ENCODE measurements at places on chromosomes 2 and 18.

- no peak for DNase-seq
Measured at GRCh38 chr2:134008837-134009236, 245.0 kb upstream of the MGAT5 start.

- DNase-seq: no peak
Measured at GRCh38 chr2:71689393-71689792, 236.0 kb downstream of the DYSF start.

DNA sequence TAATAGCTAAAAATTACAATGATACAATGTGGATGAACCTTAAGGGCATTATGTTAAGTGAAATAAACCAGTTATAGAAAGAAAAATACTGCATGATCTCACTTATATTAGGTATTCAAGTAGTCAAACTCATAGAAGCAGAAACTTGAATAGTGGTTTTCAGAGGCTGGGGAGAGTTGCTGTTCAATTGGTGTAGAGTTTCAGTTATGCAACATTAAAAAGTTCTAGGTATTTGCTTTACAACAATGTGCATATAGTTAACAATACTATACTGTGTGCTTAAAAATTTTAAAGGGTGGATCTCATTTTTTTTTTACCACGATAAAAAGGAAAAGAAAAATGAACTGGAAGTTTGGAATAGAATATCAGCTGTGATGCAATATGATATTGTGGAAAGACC lies 479.1 kb downstream of the SPAG16 start:
- DNase-seq: no peak

- no peak for DNase-seq
Measured at GRCh38 chr2:189076120-189076519, 101.9 kb downstream of the COL3A1 start.

DNA sequence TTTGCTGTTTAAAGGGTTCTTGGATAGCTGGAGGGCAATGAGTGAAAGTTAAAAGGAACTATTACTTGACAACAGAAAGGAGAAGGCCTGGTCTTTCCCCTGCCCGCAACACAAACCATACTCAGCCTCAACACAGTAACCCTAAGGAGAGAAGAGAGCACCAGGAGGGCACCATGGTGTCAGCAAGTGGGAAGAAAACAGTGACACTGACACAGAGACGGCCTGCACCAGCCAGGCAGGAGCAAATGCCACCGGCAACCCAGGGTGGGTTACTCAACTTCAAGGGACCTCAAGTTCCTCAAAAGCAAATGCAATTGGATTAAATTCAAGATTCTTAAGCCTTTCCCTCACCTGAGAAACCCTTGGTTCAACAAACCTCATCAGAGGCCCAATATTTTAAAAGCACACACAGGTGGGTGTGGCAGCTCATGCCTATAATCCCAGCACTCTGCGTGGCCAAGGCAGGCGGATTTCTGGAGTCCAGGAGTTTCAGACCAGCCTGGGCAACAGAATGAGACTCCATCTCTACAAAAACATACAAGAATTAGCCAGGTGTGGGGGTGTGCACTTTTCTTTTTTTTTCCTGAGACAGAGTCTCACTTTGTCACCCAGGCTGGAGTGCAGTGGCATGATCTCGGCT lies 52.3 kb downstream of the TFCP2L1 start:
- no peak for DNase-seq

- DNase-seq: no peak
Measured at GRCh38 chr18:9782073-9782857, 74.2 kb downstream of the RAB31 start.

DNA sequence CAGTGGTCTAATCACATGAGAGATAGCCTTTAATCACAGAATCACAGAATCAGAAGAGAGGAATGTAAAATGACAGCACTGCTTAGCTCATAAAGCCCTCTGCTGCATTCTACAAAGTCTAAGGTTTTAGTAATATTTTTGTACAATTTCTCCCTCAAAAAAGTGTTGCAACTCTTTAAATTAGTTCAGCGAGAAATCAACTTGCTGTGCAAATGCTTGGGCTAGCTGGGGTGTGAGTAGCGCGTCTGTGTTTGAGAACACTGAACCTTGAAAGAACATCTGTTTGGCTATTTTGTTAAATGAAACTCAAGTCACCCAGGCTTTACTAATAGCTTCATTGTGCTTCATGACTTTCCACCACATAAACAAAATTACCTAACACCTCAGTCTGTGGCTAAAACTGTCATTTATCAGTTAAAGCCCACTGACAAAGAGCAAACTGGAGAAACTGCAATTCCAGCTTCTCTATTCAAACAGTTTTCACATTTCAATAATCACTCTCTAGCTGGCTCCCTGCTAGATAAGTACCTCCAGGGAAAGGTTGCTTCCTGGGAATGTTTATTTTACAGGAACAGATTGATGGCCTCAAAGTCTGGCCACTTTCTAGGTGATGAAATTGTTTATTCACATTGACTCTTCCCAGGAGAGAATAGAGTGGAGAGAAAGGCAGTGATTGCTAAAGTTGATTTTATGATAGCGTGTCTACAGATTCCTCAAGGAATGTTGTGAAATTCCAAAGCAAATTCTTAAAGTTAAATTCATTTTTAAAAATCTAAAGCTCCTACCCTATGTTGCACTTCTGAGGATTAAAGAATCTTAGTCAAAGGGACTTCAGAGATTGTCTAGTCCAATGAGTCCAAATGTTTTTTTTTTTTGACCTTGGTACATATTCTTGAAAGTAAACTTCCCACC lies 36.0 kb upstream of the STAT1 start:
- DNase-seq: no peak

GRCh38 chr2:234761910-234762309 lies 189.9 kb upstream of the SH3BP4 start:
- no peak for DNase-seq

GRCh38 chr2:176083796-176084261 lies at the start of gene EVX2:
EVX2 (minus strand) TSS chr2:176083962; CDS start chr2:176083776, 186 bp downstream.
- no peak for DNase-seq

- no peak for DNase-seq
Measured at GRCh38 chr2:17805717-17806363, 10.4 kb upstream of the MSGN1 start.

DNA sequence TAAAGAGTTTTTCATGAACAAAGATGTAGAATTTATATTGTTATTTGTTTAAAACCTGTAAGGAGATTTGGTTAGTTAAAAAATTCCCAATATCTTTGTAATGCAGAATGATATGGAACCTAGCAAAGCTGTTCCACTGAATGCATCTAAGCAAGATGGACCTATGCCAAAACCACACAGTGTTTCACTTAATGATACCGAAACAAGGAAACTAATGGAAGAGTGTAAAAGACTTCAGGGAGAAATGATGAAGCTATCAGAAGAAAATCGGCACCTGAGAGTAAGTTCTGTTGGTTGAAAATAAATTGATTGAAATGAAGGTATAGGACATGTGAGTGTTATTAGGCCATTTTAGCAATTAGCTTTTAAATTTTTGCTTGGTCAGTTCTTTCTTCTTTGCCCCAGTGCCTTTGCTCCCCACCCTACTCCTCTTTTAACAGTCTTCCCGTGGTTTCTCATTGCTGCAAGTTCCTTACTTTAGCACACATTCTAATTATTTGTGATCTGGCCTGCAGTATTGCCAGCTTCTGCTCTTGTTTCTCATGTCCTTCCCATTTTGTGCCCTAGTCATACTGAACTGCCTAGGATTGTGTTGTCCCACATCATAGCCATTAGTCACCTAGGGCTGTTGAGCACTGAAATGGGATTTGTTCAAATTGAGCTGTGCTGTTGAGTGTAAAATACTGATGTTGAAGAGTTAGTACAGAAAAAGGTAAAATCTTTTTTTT lies 36.6 kb downstream of the VAPA start:
- DNase-seq: no peak

- DNase-seq: no peak
Measured at GRCh38 chr2:220075835-220076234, 448.4 kb downstream of the SLC4A3 start.

DNA sequence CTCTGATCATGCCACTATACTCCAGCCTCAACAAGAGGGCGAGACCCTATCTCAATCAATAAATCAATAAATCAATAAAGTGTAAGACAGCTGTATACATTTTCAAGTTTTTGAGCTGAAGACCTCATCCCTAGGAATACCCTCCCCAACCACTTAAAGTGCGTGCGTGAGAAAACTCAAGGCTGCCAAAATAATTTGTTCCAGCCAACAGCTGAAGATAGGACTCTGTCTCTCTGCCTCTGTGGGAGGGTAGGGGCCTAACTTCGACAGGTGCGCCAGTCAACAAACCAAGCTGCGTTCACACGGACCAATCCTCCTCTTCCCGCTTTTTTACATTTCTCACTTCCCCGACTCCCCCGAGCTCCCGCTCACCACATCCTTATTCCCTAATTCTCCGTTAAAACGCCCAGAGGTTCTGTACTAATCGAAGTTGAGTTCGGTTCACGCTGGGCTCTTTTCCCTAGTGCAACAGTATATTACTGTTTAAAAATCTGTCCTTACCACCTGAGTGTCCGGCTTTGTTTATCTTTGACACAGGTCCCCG lies 618 bp downstream of the POLR2D start:
- no peak for DNase-seq

- no peak for DNase-seq
Measured at GRCh38 chr2:227578642-227579041, 20.1 kb upstream of the SCYGR2 start.

DNA sequence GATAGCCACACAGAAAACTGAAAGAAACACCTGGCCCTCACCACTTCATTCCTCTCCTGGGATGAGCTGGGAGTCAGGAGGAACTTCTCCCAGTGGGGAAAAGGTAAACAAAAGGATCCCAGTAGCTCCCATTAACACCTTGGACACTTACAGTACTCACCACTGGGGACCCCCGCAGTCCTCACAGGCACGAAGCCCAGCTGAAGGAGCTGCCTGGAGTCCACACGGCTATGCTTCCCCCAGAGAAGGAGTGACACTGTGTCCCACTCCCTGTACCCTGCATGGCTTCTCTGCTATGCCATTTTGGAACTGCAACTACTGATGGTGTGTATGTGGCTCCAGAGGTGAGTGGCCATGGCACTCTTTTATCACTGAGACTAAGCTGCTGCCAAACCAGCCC lies 1565.1 kb downstream of the LRP1B start:
- DNase-seq: no peak

DNA sequence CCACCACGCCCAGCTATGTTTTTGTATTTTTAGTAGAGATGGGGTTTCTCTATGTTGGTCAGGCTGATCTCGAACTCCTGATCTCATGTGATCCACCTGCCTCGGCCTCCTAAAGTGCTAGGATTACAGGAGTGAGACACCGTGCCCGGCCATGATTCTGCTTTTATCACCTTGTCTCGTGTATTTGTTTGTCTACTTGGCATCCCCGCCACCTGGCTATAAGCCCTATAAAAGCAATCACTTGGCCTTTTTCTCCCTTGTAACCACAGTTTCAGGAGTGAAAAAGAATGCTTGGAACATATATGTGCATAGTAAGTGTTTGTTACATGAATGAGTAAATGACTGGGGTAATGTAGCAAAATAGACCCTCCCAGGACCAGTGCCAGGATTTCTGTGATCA lies 77.5 kb upstream of the PAPOLG start:
- no peak for DNase-seq

DNA sequence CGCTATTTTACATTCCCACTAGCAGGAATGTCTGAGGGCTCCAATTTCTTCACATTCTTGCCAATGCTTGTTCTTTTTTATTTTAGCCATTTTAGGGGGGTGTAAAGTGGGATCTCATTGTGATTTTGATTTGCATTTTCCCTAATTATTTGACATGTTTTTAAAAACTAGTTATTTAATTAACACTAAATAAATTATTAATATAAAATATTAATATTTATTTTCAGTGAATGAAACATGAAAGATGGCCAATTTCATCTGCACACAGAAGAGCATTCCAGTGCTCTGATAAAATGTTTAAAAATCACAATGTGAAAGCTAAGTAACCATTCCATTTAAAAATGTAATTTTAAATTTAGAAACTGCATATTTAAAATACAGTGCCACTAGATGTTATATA lies 322.2 kb upstream of the ZNF521 start:
- no peak for DNase-seq

- no peak for DNase-seq
Measured at GRCh38 chr2:54456612-54457322, 640 bp downstream of the SPTBN1 start.

DNA sequence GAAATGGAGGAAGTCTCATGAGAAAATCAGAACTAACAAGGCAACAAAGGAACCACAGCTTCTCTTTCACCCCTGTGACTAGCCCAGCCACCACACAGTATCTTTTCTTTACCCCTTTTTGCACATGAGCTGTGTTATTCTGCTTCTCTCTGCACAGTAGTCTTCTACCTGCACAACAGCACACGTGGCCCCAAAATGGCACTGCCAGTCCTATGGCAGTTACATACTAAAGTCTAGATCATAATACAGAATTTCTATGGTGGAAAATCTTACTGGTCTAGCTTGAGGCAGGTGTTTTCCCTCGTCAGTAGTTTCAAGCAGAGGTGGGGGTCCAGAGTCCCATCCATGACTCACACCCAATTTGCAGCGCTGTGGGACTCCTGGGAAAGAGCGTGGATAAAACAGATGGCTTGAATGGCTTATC lies 177.7 kb downstream of the DIS3L2 start:
- DNase-seq: no peak

GRCh38 chr18:9097349-9097748 lies 5.2 kb upstream of the NDUFV2 start:
- no peak for DNase-seq

- no peak for DNase-seq
Measured at GRCh38 chr18:31792580-31792911, 31.9 kb upstream of the SLC25A52 start.

- no peak for DNase-seq
Measured at GRCh38 chr2:186594001-186594722, 4.3 kb downstream of the ITGAV start.

GRCh38 chr2:109173311-109174171 lies 44.5 kb downstream of the SH3RF3 start:
- no peak for DNase-seq

- no peak for DNase-seq
Measured at GRCh38 chr2:186636800-186637496, 47.1 kb downstream of the ITGAV start.

DNA sequence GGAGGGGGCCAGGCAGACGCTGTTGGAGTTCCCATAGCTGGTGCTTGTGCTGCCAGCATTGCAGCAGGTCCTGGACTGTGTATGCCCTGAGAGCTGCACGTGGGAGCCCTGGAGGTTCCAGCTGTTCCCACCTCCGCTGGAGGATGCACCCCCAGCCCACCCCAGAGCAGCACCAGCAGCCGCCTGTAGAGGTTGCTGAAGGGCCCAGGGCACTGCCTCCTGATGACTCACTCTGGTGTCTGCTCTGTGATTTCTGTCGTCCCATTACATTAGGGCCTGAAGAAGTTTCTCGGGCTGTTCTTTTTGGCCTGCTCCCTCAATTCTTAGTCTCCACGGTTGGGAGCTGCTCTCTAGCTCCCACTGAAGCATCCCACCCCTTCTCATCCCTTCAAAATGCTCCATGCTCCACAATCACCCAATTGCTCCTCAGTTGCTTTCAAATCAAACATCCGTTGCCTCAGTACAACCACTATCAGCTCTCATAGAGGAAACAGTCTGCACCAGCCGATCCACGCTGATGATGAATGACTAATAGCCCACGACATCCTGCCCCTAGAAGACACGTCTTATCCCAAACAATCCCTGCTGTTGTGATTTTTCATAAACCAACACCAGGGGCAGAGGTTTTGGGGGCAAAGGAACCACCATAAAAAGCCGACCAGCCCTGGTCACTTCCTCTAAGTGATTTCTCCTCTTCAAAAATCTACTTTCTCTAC lies 65.2 kb upstream of the RNF152 start:
- no peak for DNase-seq

Data from natural killer cell treated with Interleukin-12 subunit alpha and Interleukin-12 subunit beta and Interleukin-15 and Interleukin-18, amount 100 ng/mL, for 72 hours (primary cell).